ENCODE measurements at places on chromosomes 12 and 14.

- peaks cover 11% of the 10 kb centered on the region for H3K4me1 ChIP-seq
- no peak overlapping the region for H3K27ac ChIP-seq
- H3K4me3 ChIP-seq, result no peak overlapping the region
- DNase-seq, result no peak
- H3K27me3 ChIP-seq, result no peaks in the 10 kb centered on the region
Measured at GRCh38 chr12:123655420-123655819, 15.5 kb upstream of the TCTN2 start.

DNA sequence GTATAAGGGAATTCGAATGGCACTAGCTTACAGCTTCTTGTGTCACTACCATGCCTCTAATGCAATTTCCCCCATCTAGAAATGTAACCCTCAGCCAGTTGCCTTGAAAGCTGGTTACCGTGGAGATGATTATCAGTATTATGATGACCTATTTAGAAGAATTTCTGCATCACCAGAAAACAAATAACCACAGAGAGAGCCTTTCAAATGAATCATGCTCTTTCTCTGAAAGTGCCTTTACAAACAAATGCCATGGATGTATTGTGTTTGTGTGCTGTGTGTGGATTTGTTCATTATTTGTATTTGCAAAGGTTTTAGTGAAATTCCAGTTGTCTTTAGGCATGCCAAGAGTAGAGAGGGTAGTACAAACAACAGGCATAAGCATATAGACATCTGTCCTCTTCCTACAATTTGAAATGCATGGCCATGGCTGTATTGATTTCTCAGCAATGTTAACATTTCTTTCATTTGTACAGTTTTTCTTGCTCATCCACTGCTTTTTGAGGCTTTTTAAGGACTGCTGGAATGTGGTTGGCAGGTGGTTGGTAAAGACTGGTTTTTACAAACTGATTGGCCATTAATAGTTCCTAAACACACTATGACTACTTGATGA is 266.5 kb downstream of the PAWR start:
- H3K27me3 ChIP-seq, result no peaks in the 10 kb centered on the region
- peak; percentile 97 for DNase-seq
- H3K27ac ChIP-seq, result peak overlapping the region; percentile 96
- peak overlapping the region; percentile 36 for H3K4me3 ChIP-seq
- peaks cover 67% of the 10 kb centered on the region for H3K4me1 ChIP-seq

GRCh38 chr12:119491814-119492213 is 101.8 kb upstream of the TMEM233 start:
- no peaks in the 10 kb centered on the region for H3K36me3 ChIP-seq
- no peak overlapping the region for H3K27ac ChIP-seq
- no peak for DNase-seq
- H3K4me1 ChIP-seq, result no peaks in the 10 kb centered on the region
- H3K4me3 ChIP-seq, result no peak overlapping the region
- peaks cover 74% of the 10 kb centered on the region for H3K27me3 ChIP-seq

GRCh38 chr12:62588916-62589315 is 122.3 kb downstream of the MON2 start:
- peaks cover 3% of the 10 kb centered on the region for H3K36me3 ChIP-seq
- no peak overlapping the region for H3K4me3 ChIP-seq
- peaks cover 21% of the 10 kb centered on the region for H3K4me1 ChIP-seq
- peak overlapping the region; percentile 73 for H3K27ac ChIP-seq
- peak; percentile 58 for DNase-seq
- no peaks in the 10 kb centered on the region for H3K27me3 ChIP-seq

DNA sequence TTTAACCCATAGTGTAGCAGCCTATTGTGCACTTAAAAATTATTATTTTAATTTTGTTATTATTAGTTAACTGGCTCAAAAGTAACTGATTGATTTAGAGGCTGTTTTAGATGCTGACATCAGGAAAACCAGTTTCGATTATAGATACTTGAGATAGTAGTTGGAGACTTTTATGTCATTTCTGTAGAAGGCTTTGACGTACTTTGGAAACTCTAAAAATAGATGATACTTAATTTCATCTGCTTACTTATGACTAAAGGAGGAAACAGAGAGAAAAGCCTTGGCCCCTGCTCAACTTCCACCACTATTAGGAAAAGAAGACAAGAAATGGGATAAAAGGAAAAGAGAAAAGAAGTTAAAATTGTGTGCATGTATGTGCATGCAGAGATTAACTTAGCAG is 219.3 kb upstream of the HMGA2 start:
- no peak overlapping the region for H3K4me3 ChIP-seq
- DNase-seq, result no peak
- no peaks in the 10 kb centered on the region for H3K27me3 ChIP-seq
- H3K36me3 ChIP-seq, result no peaks in the 10 kb centered on the region
- peak overlapping the region; percentile 96 for H3K27ac ChIP-seq

DNA sequence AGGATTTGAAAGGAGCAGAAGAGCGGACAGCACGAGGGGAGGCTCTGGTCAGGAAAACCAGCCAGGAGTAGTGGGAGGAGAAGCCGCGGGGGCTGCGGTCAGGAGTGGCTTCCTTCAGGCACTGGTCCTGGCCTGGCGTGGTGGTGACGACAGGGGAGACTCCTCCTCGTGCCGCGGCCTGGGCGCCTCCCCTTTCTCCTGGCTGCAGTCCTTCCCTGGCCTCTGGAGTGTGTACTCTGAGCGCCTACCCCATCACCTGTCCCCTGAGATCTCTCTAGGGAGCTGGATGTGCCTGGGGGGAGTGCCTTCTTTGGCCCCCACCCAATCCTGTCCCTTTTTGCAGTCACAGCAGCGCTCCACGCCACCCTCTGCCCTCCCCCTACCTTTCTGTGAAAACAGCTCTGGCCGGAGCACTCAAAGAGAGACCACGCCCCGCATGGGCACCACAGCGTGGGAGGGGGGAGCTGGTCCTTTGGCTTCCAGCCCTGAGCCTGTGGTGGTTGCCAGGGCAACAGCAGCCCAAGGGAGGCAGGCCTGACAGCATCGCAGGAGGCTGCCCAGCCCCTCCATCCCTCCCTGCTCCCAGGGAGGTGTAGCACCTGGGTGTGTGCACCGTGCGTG is 125.9 kb downstream of the CALM1 start:
- peak; percentile 72 for DNase-seq
- H3K4me3 ChIP-seq, result no peak overlapping the region
- H3K27ac ChIP-seq, result no peak overlapping the region
- H3K27me3 ChIP-seq, result no peaks in the 10 kb centered on the region
- H3K36me3 ChIP-seq, result no peaks in the 10 kb centered on the region

DNA sequence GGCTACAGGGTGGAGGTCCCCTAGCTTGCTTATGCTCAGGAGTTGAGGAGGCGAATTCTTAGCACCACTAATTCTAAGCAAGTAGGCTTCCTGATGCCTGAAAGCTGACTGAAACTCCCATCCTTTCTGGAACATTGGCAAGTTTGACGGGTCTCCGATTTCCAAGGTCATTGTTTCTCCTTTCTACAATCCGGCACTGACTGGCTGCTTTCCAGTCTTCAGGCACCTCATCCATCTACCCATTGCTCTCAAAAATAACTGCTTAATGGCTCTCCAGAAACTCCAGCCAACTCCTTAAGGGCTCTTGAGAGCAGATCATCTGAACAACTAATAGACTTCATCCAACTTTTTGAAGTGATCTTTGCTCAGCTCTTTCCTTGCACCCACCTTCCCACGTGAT is 13.3 kb downstream of the REM2 start:
- H3K4me1 ChIP-seq, result peaks cover 17% of the 10 kb centered on the region
- no peak for DNase-seq
- no peak overlapping the region for H3K4me3 ChIP-seq
- no peaks in the 10 kb centered on the region for H3K27me3 ChIP-seq

DNA sequence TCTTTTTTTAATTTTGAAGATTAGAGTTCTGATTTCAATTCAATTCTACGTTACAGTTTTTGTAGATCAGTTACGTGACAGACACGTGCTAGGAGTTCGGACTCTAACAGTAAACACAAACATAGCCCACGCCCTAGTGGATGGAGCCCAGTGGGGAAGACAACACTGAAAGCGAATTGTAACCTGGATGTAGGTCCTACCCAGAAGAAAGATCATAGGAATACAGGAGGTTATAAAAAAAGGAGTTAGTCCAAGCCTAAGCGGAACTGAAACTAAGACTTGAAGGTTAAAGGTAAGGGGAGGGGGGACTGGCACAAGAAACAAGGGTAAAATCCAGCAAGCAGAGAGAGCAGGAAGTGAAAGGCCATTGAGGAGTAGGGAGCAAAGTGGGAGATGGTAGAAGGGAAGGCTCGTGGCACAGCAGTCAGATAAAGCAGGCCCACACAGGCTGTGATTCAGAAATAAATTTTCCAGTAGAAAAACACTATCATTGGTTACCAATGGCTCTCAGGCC is 15.7 kb upstream of the CRY1 start:
- H3K36me3 ChIP-seq, result no peaks in the 10 kb centered on the region
- no peak overlapping the region for H3K4me3 ChIP-seq
- peaks cover 5% of the 10 kb centered on the region for H3K27me3 ChIP-seq
- peaks cover 7% of the 10 kb centered on the region for H3K4me1 ChIP-seq
- DNase-seq, result no peak

GRCh38 chr12:6432991-6433390 is 11.8 kb upstream of the CD27 start:
- H3K4me1 ChIP-seq, result peaks cover 19% of the 10 kb centered on the region
- no peak overlapping the region for H3K4me3 ChIP-seq
- no peak overlapping the region for H3K27ac ChIP-seq
- no peaks in the 10 kb centered on the region for H3K27me3 ChIP-seq

DNA sequence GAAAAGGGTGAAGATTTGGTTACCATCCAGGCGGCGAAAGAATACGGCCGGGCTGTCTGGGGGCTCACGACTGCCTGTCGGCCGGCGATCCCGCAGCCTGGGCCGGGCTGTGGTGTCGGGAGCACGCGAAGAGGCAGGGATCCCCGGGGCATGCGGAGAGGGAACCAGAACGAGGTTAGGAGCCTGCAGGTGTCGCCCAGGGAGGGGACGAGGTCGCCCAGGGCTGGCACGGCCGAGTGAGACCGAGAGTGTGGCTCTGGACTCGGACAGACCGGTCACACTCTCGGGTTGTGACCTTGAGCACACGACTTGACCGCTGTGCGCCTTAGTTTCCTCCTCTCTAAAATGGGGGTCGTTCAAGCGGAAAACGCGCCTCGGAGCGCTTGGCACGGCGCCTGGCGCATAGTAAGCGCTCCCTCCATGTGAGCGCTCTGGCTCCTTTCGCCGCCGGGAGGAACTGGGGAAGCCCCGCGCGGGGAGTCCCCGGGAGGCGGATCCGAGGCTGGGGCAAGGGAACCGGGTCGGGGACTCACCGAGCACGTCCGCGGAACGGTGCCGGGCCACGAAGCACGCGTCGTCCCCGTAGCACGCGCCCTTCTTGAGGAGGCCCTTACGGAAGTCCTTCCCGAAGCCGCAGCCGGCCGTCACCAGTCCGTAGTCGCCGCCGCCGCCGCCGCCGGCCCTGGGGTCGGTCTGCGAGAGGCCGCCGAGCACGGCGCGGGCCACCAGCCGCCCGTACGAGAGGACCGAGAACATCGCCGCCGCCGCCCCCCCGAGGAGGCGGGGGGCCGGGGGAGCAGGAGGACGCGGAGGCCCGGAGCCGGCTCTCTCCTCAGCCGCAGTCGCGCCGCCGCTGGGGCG is 612 bp downstream of the PPTC7 start:
- no peaks in the 10 kb centered on the region for H3K36me3 ChIP-seq
- H3K4me1 ChIP-seq, result peaks cover 47% of the 10 kb centered on the region
- H3K4me3 ChIP-seq, result peak overlapping the region; percentile 85
- peak; percentile 56 for DNase-seq
- peak overlapping the region; percentile 53 for H3K27ac ChIP-seq
- no peaks in the 10 kb centered on the region for H3K27me3 ChIP-seq

DNA sequence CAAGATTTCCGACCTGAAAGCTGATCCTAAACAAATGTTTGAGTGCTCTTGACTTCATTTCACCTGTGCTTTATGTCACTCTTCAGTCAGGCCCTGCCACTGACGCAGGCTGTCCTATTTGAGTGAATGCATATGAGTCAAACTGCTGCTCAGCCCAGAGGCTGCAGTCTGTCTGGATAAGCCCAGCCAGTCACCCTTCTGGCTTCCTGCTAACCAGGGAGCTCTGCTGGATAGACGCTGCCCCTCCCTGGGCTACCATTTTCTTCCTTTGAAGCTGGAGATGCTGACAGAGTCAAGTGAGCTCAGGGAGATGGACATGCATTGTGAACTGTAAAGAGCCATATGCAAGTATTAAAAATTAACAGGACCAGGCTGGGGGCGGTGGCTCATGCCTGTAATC is 5.1 kb upstream of the TUNAR start:
- H3K36me3 ChIP-seq, result no peaks in the 10 kb centered on the region
- no peak for DNase-seq
- H3K4me1 ChIP-seq, result no peaks in the 10 kb centered on the region
- peaks cover 27% of the 10 kb centered on the region for H3K27me3 ChIP-seq
- H3K4me3 ChIP-seq, result no peak overlapping the region
- H3K27ac ChIP-seq, result no peak overlapping the region

DNA sequence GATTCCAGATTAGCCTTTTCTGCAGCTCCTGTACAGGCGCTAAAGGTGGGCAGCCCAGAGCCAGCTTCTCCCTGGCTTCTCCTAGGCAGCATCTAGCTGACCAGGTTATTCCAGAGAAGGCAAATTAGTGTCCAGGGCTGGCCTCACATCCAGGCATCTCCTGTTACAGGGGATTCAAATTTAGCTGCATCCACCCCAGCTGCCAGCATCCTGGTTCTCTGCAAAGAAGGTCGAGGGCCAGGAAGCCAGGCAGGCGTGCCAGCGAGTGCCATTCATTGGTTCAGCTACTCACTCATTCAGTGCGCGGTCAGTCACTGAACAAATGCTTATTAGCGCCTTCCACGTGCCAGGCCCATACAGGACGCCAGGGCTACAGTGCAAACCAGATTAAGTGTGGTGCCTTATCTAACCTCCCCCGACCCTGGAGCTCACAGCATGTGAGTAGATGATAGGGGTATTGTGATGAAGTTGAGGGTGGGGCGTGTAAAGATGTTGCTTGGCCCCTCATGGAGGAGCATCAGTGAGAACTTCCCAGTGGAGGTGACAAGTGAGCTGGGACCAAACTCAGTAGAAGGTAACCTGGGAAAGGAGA is 15.7 kb upstream of the FAM222A start:
- no peak overlapping the region for H3K4me3 ChIP-seq
- no peaks in the 10 kb centered on the region for H3K27me3 ChIP-seq
- H3K4me1 ChIP-seq, result peaks cover 12% of the 10 kb centered on the region
- DNase-seq, result no peak
- H3K27ac ChIP-seq, result no peak overlapping the region

GRCh38 chr12:128269181-128269591 is 2.2 kb downstream of the TMEM132C start:
- peaks cover 50% of the 10 kb centered on the region for H3K27me3 ChIP-seq
- H3K4me3 ChIP-seq, result no peak overlapping the region
- no peak overlapping the region for H3K27ac ChIP-seq
- no peaks in the 10 kb centered on the region for H3K36me3 ChIP-seq
- H3K4me1 ChIP-seq, result no peaks in the 10 kb centered on the region
- no peak for DNase-seq

GRCh38 chr14:88364710-88365413 is 20.6 kb upstream of the SPATA7 start:
- no peak overlapping the region for H3K27ac ChIP-seq
- no peak overlapping the region for H3K4me3 ChIP-seq
- no peaks in the 10 kb centered on the region for H3K4me1 ChIP-seq
- H3K36me3 ChIP-seq, result no peaks in the 10 kb centered on the region

Data from PC-3 (cell line).